Stimulated activated CD4-positive, alpha-beta T cell treated with anti-CD3 and anti-CD28 coated beads, TNF-alpha, amount 100 ng/mL, for 24 hours (primary cell): ENCODE measurements at places on chromosomes 3 and 15.

GRCh38 chr3:146110161-146110560 is 50.8 kb downstream of the PLOD2 start:
- no peak for DNase-seq

DNA sequence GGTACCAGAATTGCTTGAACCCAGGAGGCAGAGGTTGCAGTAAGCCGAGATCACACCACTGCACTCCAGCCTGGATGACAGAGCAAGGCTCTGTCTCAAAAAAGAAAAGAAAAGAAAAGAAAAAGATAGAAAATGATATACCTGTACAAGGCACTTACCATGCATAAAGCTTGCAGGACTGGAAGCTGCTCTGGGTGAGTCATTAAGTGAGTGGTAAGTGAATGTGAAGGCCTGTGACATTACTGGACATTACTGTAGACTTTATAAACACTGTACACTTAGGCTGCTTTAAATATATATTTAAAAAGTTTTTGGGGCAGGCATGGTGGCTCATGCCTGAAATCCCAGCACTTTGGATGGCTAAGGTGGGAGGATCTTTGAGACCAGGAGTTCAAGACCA is 99.2 kb downstream of the SLMAP start:
- DNase-seq, result no peak

- no peak for DNase-seq
Observed at GRCh38 chr15:96561593-96561992, 231.1 kb downstream of the NR2F2 start.

GRCh38 chr15:100863075-100863795 is 16.4 kb upstream of the ALDH1A3 start:
- DNase-seq, result no peak

GRCh38 chr15:86444527-86444926 is 364.9 kb downstream of the AGBL1 start:
- no peak for DNase-seq

- no peak for DNase-seq
Observed at GRCh38 chr15:87669846-87670245, 586.7 kb downstream of the NTRK3 start.

GRCh38 chr3:189529889-189530471 is 101.2 kb upstream of the TP63 start:
- no peak for DNase-seq

DNA sequence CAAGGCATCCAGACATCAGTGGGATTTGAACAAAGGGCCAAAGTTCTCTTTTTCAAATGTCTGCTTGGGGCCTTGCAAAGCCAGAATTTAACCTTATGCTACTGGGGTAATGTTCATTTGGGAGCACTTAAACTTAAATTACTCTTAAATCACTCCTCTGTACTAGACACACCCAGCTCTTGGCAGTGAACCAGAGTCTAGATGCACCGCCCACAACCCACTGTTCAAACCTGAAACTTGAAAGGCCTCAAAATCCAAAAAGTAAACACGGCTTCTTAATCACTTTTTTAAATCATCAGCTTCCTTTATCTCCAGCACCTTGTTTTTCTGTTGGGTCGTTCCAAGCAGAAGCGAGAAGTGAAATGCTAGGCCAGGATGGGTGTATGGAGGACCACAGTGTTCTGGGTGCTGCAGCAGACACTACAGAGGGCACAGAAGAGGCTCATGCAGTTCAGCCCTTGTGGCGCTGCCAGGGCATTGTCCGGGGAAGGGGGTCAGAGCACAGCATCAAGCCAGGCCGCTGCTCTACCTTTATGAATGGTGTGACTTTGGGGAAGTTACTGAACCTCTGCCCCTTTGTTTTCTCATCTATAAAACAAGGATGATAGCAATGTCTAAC is 28.8 kb downstream of the MECOM start:
- DNase-seq, result no peak
